ENCODE measurements at places on chromosomes 1 and 21.

- DNase-seq = no peak
These were observed 5.2 kb upstream of the VSIG8 start for GRCh38 chr1:159867664-159868026.

DNA sequence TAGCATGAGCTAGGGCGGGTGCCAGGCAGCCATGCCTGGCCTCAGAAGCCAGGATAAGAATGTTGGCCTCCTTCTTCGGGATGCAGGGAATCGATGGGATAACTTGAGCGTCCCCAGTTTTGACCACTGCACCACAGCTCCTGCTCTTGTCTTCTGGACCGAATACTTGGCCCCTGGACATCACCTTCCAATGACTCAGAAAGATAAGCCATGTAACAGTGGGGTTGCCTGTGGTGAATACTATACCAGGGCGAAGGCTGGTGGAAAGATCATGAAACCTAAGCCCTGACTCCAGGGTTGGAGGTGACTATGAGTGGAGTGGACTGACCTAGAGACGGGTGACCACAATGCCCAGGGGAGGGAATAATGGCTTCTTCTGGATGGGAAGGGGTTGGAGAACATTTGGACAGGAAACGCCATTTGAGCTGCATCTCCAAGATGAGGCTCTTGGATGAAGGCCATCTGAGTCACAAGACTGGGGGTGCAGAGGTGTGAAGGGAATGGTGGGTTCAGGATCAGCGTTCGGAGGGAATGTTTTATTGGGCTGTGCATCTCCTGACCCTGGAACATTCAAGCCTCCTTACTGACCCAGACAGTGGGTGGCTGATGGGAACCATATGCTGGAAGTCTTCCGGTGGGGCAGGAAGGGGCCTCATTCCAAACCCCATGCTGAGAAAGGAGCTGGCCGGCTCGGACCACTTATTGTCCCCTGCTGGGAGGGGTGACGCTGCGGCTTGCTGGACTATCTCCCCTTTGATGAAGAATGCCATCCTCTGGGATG, 18.5 kb upstream of the KCNE2 start:
- no peak for DNase-seq

GRCh38 chr1:119549719-119550132, 42.7 kb downstream of the HSD3B1 start:
- peak; percentile 19 for DNase-seq

GRCh38 chr1:25647106-25647505, 30.5 kb downstream of the MAN1C1 start:
- DNase-seq = no peak

DNA sequence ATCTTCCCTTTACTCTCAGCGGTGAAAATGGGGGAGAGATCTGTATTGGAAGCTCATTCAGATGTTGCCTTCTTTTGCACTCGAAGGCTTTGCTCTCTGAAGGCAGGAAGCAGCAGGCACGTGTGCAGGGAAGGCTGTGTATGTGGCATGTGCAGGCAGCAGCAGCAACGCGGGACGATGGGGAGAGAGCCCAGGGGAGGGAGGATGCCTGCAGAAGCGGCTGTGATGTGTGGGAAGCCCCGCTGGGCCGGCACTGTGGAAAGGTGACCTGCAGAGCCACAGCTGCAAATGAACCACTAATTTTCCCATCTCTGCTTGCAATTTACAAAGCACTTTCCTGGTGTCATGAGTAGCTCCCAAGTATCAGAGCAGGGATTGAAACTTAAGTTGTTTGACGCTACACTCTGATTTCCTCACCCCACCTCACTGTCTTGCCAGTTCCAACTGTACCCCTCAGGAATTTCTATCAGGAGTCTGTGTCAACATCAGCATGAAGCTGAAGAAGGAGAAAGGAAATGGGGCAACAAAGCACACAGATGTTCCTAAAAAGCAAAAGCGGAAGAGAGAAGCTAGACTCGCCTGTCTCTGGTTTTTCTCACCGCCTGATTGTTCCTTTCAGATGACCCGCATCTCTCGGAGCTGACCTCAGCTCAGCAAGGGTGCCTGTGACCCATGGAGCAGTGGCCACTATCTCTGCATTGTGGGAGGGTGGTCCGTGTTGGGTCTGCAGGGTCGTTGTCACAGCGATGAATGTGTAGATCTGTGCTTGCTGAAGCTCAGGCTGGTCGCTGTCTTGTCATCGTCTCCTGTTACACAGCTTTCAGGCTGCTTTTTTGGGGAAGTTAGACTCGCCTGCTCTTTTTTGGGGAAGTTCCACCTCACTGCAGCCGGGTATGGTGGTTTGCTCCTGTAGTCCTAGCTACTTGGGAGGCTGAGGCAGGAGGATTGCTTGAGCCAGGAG, 156.1 kb downstream of the KIF26B start:
- no peak for DNase-seq

DNA sequence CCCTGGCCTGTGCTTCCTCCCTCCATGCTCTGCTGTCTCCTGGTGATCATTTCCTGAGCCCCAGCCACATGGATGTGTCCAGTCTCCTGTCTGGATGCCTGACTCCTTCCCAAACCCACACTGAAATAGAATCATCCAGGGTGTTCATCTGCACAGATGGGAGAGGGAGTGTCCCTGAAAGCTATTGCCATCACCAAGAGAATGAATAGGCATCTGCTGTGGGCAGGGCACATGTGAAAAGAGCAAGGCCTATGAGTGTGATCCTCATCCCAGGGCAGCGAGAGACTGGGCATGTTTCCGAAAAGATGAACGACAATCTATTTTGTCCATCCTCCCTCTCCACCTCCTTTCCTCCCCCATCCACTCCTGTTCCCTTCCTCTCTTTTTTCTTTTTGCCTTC, 5.0 kb downstream of the IGSF21 start:
- no peak for DNase-seq

DNA sequence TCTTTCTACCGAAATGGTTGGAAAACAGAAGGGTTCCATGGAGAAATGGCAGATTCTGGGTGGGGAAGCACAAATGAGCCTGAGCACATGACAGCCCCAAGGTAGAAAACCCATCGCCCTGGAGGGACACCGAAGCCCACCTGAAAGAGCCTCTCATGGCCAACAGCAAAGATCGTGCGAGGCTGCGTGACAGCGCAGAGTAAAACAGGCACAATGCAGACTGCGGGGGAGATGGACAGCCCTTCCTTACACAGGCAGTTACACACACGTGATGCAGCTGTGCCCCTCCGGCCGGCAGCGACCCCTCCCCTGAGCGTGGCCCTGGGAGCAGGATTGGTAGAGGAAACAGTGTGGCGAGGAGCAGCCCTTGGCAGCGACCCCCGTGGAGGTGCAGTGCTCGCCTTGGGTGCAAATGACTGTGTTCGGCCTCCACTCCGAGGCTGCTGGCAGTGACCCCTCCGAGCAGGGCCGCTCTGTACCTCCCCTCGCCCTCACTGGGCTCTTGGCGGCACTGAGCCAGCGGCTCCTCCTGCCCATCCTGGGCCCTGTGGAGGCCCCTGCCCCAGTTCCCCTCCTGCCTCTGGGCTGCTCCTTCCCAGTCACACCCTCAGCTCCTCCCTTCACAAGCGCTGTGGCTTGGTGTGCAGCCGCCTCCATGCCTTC, 120.9 kb upstream of the COL6A1 start:
- no peak for DNase-seq

- no peak for DNase-seq
These were observed 34.9 kb downstream of the ATP2B4 start for GRCh38 chr1:203661572-203661971.

DNA sequence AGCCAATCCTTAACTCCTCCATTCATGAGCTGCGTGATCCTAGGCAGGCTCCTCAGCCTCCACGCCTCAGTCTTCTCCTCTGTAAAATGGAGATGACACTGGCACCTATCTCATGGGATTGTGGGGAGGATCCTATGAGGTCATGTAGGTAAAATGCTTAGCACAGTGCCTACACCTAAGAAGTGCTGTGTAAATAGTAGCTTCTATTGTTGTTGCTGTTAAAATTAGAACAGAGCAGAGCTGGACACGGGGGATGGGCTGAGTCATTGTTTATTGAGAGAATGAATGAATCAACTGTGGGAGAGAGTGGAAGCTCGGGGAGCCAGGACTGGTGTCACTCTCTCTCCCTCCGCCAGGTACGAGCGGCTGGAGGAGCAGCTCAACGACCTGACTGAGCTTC, 43.0 kb downstream of the TMCC2 start:
- no peak for DNase-seq

DNA sequence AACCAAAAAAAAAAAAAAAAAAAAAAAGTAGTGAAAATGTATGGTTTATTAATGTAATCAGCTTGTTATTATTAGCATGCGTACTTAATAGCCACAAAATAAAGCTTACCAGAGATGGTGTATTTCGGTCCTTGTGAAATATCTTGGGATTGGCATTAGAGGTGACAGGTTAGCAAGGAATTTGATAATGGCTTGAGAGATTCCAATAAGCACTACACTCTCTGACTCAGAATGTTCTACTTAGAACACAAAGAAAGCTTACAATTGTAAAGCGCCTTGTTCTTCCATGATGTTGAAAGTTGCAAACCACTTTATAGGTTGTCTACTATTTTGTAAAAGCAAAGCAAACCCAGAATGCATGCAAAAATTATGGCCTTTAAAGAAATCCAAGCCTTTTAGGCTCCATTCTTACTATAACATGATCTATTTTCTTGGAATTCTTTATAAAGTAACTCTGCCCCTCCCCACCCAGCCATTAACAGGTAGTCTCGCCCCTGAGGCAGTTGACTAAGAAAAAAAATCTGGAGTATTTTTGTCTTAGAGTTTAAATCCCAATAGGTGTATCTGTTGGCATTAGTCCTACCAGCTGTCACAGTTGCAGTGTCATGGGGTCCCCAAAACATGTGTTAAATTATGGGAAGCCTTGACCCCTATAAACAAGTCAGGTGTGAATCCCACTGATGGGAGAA, 129.2 kb downstream of the DHRS3 start:
- DNase-seq = no peak

DNA sequence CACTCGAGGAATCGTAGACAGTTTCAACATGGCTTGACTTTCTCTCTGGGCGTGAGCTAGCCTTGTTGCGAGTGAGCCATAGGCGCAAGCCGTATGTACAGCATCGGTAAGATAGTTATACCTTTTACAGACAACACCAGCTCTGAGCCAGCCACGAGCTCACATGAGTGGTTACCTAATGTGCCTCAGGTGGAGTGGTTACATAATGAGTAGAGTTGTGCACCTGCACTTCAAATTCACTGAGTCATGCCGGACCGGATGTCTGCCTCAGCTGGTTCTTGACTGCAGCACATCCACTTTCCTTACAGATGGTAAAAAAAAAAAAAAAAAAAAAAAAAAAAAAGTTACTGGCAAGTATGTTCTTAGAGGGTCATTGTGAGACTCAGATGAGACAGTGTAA, 360.4 kb upstream of the NR5A2 start:
- no peak for DNase-seq

DNA sequence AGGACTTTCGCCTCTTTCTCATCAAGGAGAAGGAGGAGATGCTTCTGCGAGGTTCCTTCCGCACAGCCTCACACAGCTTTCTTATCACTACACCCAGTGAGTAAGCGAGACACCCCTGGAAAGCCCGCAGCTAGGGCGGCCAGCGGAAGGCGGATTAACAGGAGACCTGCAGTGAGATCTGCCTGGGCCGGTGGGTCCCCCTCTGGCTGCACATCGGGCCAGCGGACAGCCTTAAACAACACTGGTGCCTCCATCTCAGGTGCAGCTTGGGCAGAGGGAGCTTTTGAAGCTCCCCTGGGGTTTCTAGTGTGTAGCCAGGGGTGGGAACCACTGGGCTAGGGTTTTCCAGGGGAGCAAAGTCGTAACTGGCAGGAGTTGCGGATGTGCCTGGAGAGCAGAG, 17.5 kb upstream of the MTARC1 start:
- no peak for DNase-seq

All from H1 (cell line).